ENCODE measurements at places on chromosomes 3 and 15. TPM values are rescaled to one million over a fixed set of nuclear protein-coding genes. Genes with fewer than 3 reads are reported as not detected.

The SLC28A2 gene
- not detected for total RNA-seq

DNA sequence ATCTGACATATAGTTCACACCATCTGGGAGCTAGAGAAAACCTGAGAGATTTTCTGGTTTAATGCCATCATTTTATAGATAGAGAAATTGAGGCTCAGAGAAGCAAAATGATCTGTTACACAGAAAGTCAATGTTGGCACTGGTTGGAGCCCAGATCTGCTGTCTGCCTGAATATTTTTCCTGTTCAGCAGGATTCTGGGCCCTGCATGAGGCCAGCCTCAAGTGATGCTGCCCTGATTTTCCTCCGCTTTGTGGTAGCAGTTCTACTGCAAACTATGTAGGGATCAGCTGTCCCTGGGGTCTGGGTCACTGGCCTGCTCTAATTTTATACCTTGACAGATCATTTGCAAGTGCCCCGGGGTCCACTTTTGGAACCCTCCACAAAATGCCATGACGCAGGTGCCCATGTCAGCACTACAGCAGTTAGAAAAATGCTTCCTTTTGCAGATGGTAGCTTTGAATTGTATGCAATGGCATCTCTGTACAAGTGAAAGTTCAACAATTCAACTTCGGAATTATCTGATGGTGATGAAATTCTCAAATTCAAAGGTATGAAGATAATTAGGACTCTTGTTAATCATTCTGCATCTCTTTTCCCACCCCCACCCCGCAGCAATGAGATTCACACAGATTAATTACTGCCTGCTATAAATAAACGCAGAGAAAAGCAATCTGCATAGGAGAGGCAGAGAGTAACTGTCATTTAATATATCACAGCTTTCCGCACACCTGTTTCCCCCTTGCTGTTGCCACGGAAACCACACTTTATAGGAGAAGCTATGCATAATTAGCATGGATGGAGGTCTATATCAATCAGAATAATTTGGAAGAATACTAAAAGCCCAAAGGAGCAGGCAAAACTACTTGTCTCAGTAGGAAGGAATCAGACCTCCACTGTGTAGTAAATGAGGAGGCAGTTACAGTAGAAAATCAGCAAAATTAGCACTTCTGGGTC lies 222.6 kb downstream of the PDCD6IP start:
- no peak overlapping the region for H3K27ac ChIP-seq
- H3K4me3 ChIP-seq: no peak overlapping the region
- H3K4me1 ChIP-seq: 0 out of 2 replicates have a peak, but pooled peaks cover 2% of the 10 kb centered on the region
- H3K36me3 ChIP-seq: no peaks in the 10 kb centered on the region
- no peak for DNase-seq

- peaks cover 24% of the 10 kb centered on the region for H3K4me1 ChIP-seq
- no peak for DNase-seq
- no peak overlapping the region for H3K4me3 ChIP-seq
- H3K27me3 ChIP-seq: no peaks in the 10 kb centered on the region
Observed at GRCh38 chr3:11534011-11534792, 109.5 kb downstream of the VGLL4 start.

The RIOX2 gene
- total RNA-seq: 26.7 TPM

- DNase-seq: no peak
- no peak overlapping the region for H3K27ac ChIP-seq
- no peaks in the 10 kb centered on the region for H3K27me3 ChIP-seq
- no peaks in the 10 kb centered on the region for H3K4me1 ChIP-seq
- H3K4me3 ChIP-seq: no peak overlapping the region
- H3K36me3 ChIP-seq: peaks cover 17% of the 10 kb centered on the region
Observed at GRCh38 chr3:119376758-119377157, 82.6 kb downstream of the ARHGAP31 start.

The IL20RB gene
- 0.56 TPM for total RNA-seq

GRCh38 chr15:69876064-69876940 lies 221.4 kb downstream of the TLE3 start:
- no peaks in the 10 kb centered on the region for H3K36me3 ChIP-seq
- H3K4me1 ChIP-seq: no peaks in the 10 kb centered on the region
- H3K27me3 ChIP-seq: peaks cover 37% of the 10 kb centered on the region

GRCh38 chr15:45555934-45556608 lies 31.1 kb upstream of the BLOC1S6 start:
- H3K27ac ChIP-seq: no peak overlapping the region
- H3K27me3 ChIP-seq: peaks cover 11% of the 10 kb centered on the region
- no peak for DNase-seq
- H3K36me3 ChIP-seq: no peaks in the 10 kb centered on the region
- no peak overlapping the region for H3K4me3 ChIP-seq

DNA sequence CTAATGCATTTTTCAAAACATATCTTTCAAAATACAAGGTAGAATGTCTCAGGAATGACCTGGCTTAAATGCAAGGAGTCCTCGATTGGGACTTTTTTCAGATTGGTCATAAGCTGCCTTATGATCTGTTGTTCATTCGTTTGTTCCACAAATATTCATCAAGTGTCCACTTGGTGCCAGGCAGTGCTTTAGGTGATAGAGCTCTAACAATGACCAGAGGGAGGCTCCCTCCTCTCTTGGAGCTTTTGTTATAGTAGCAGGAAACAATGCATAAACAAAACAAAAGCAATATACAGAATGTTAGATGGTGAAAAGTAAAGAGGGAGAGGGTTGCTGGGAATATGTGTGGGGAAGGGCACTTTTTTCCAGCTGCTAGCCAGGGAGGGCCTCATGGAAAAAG lies 156.1 kb downstream of the MCTP2 start:
- no peaks in the 10 kb centered on the region for H3K4me1 ChIP-seq
- no peak overlapping the region for H3K4me3 ChIP-seq
- H3K27ac ChIP-seq: no peak overlapping the region
- H3K27me3 ChIP-seq: no peaks in the 10 kb centered on the region
- DNase-seq: no peak
- H3K36me3 ChIP-seq: 0 out of 2 replicates have a peak, but pooled peaks cover 1% of the 10 kb centered on the region

All from IMR-90 (cell line).